ENCODE measurements at places on chromosomes 16 and 17.

DNA sequence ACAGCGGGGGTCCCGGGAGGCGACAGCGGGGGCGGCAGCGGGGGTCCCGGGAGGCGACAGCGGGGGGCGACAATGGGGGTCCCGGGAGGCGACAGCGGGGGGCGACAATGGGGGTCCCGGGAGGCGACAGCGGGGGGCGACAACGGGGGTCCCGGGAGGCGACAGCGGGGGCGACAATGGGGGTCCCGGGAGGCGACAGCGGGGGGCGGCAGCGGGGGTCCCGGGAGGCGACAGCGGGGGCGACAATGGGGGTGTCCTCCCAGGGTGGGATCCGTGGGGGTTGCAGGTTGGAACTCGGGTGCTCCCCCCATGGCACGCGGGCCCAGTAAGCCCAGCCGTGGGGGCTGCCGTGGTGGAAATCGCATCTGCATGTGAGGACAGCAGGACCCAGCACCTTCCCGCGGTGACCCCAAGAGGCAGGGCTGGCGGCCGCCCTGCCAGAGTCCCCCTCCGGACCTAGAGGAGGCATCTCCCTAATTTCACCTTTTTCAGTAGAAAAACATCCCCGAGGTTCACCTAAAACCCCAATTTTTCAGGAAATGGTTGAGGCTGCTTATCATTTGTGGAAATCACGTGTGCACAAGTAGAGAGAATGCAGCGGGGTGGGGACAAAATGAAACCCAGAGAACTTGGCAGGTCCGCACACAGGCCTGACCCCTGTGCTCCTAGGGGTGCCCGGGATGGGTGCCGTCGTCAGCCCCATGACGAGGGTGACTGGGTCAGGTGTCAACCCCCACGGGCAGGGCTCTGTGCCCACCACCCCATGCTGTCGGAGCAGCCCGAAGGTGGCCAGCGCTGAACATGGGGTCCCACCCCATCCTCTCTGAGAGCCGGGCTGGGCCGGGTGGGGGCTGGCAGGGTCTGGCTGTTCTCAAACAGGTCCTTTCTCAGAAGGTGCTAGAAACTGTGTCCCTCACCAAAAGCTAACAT lies 10.5 kb upstream of the METRNL start:
- peak; percentile 76 for DNase-seq

- DNase-seq: no peak
These were observed 20.0 kb upstream of the PABPN1L start for GRCh38 chr16:88886420-88886844.

GRCh38 chr16:75948441-75948840 lies 222.2 kb upstream of the CPHXL start:
- no peak for DNase-seq

DNA sequence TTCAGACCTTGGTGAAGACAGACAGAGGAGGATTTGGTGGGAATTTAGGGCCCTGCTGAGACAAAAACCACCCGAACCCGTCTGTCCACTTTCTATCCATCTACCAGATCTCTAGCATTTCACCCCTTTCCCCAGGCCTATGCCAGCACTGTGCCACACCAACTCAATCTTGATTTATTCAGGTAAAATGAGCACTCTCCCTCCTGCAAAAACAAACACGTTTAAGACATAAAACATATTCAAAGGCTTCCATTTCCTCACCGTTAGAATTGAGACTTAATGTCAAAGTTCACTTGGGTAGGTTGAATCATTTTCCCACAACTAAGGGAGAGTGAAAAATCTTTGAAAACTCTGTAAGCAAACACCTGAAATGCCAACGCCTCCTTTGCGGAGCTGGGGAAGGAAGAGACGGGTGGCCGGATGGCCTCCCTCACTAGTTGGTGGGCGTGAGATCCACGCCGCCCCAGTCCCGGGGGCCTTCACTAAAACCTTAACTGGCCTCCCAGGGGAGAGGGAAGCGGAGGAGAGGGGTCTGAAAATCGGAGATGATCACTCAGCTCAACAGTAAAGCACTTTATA lies 862 bp downstream of the DCAKD start:
- DNase-seq: no peak

GRCh38 chr16:11909653-11910545 lies 5.9 kb downstream of the GSPT1 start:
- DNase-seq: no peak

- no peak for DNase-seq
These were observed 250.0 kb downstream of the KATNIP start for GRCh38 chr16:27799896-27800295.

DNA sequence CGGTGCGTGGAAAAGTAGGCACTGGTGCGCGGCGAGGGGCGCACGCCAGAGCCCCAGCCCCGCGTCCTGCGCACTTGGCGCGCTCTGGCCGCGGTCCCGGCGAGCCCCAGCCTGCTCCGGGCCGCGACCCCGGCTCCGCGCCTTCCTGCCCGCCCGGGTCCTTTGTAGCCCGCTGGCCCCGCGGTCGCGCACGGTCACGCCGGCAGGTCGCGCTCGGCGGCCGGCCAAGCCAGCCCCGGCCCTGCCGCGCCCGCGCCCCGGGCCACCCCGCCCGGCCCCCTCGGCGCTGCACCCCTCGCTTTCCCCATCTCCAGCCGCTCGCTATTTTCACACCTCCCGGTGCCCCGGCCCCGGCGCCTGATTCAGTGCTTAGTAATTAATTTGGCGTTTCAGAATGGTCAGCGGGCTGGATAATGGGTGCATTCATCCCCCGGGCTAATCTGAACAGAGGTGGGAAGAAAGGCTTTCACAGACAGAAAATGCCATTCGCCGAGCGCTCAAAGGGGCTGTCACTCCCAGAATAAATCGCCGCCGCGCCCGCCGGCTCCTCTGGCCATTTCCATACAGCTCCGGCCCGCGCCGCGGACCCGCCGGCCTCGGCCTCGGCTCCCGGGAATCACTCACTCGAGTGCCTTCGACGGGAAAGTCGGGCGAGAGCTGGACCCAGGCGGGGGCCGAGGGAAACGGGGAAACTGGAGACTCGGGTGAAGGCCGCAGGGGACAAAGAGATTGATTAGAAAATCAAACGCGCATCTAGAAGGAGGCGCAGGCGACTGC lies 17.8 kb upstream of the NTN1 start:
- no peak for DNase-seq

GRCh38 chr17:17532991-17533390 lies 36.8 kb upstream of the RASD1 start:
- no peak for DNase-seq
